ENCODE measurements at places on chromosomes 2 and 18.
A peak's percentile ranks its signal among the peaks of the same experiment; 100 is the strongest.

- DNase-seq = no peak
Measured at GRCh38 chr2:145253492-145253891, 733.6 kb upstream of the ZEB2 start.

DNA sequence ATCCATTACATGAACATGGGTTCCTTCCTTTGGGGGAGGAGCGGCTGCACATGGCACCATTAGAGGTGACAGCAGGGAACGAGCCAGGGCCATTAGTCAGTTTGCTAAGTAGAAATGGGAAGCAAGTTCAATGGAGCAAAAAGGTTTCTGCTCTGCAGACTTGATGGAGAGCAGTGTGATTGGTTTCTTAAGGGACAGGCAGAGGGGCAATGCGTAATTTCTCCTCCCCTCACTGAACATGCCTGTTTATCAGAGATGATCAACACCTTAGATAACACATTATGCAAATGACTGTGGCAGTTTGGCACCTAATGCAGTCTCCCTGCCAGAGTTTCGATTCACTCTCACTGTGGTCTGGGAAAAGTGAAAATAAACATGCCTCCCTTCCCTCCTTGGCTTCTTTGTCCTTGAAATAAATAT, 414.5 kb downstream of the STK39 start:
- no peak for DNase-seq

- DNase-seq = no peak
Measured at GRCh38 chr18:51824746-51825145, 515.3 kb upstream of the DCC start.

DNA sequence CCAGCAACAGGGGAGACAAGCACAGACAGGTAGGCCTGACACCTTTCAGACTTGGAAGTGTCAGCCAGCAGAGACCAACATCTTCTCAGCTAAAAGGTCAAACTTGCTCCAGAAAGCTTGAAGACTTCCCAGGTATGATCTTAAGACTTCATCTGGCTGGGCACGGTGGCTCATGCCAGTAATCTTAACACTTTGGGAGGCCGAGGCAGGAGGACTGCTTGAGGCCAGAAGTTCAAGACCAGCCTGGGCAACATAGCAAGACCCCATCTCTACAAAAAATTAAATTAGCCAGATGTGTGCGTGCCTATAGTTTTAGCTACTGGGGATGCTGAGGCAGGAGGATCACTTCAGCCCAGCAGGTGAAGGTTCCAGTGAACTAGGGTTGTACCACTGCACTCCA, 39.0 kb upstream of the SPRED2 start:
- no peak for DNase-seq

- DNase-seq = no peak
Measured at GRCh38 chr2:232329716-232330067, 48.9 kb upstream of the ALPP start.

GRCh38 chr2:52532956-52533355, 1234.6 kb upstream of the CHAC2 start:
- no peak for DNase-seq

GRCh38 chr2:196376984-196377877, 205.9 kb upstream of the STK17B start:
- peak; percentile 57 for DNase-seq

GRCh38 chr2:2656115-2657011, 325.3 kb upstream of the MYT1L start:
- DNase-seq = no peak

- no peak for DNase-seq
Measured at GRCh38 chr18:37435996-37436395, 129.6 kb downstream of the CELF4 start.

DNA sequence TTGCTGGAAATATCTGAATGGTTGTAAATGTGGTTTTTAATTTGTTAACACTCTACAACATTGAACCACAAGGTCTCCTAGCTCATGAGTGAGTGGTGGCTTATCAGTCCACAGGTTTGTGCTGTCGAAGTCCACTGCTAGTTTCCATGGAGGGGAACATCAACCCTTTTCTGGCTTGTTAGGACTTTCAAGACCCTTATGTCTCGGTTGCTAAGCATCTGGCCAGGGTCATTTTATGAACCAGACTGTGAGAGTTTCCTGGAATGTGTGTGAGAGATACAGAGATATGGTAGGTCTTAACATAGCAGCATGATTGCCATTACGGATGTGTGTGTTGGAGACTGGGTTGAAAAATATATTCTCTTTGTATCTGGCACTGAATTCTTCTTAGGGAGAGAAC, 36.9 kb downstream of the KCNE4 start:
- no peak for DNase-seq

DNA sequence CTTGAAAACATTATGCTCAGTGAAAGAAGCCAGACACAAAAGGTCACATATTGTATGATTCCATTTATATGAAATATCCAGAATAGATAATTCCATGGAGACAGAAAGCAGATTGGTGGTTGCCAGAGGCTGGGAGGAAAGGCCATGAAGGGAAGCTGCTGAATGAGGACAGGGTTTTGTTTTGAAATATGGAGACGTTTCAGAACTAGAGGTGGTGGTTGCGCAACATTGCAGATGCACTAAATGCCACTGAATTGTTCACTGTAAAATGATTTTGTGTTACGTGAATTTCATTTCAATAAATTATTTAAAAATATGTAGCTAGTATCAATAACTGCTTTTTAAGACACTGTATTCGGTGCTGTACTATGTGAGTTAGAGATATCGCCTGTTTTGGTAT, 101.7 kb upstream of the ZNF236 start:
- DNase-seq = peak; percentile 12

DNA sequence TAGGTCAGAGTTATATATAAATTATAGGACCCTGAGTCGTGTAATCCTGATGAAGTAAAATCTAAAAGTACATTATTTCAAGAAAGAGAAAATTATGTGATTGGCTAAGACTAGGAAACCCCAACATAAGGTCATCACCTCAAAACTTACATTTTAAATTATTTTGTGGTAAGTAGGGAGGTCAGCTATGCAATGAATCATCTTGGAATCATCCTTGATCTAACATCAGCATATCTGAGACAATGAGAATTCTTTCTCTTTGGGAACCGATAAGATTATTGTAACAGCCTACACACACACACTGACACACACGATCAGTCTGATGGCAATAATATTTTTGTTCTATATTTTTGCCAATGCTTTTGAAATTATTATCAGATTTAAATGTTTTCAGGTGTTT, 904.8 kb upstream of the CHAC2 start:
- DNase-seq = peak; percentile 54

- DNase-seq = no peak
Measured at GRCh38 chr2:75018162-75018561, 59.7 kb downstream of the POLE4 start.

DNA sequence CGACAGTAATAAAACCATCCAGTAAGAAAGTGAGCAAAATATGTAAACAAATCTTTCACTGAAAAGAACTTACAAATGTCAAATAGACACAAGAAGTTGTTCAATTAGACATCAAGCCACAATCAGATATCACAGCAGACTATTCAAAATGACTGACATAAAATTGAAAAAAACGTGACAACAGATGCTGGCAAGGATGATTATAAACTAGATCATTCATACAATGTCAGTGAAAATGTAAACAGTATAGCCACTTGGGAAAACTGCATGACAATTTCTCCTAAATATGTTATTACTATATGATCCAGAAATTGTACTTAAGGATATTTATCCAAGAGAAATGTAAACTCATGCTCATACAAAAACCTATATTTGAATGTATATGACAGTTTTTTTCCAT, 609.4 kb upstream of the CNTNAP5 start:
- DNase-seq = no peak

DNA sequence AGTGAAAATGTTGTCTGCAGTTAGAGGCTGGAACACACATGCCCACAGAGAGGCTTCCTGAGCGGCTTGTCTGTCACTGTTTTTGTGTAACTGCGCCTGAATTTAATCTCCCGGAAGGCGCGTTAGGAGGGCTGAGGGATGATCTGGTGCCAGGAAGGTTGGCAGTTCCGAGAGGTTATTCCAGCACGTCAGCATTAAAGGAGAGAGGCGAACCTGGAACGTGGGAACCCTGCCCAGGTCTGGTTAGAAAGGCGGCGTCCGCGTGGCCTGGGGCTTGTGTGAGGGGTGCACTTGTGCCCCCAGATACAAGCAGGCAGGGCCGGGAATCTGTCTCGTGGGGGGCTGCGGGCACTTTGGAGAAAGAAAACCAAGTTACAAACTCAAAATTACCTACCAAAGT, 75.3 kb downstream of the NFATC1 start:
- no peak for DNase-seq

DNA sequence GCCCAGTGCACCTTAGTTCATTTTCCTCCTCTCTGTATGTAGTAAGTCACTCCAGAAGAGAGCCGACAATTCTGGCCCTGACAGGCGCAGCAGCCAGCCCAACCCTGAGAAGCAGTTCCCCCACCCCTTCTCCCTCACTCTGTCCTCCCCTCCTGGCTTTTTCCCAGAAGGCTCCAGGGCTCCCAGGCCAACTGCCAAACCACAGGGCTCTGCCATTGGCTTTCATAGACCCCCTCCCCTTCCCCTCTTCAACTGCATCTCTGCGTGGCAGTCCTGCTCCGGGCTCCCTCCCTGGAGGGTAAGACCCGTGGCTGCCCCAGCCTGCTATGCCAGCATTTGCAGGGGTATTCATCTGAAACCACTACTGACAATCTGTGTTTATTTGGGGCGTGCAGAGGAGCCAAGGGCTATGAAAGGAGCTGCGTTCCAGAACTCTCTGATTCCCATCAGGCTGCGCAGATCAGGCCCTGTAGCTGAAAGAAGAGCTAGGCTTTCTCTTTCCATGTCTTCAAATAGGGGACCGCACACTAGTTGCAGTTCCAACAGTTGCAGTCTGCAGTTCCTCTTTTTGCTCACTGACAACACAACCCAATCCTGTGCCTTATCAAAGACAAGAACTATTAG, 388.6 kb upstream of the TNP1 start:
- DNase-seq = no peak

- peak; percentile 71 for DNase-seq
Measured at GRCh38 chr2:219352448-219353023, 20.0 kb upstream of the RESP18 start.

DNA sequence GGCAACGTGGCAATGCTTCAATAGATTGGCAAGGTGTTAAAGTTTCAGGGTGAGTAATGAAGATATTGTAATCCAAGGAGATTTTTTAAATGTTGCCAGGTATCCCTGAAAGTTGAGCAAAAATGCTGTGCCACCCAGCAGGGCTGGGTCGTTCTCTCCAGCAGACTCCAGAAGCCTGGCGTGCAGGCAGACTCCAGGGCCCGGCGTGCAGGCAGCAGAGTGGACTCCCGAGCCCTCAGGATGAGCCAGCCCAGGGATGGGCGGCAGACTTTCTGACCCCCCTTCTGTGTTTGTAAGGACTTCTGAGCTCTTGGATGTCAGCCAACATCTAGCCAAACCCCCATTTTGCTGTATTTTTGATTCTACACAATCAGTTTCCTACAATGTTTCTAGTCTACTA, 289.1 kb downstream of the ZNF516 start:
- no peak for DNase-seq

DNA sequence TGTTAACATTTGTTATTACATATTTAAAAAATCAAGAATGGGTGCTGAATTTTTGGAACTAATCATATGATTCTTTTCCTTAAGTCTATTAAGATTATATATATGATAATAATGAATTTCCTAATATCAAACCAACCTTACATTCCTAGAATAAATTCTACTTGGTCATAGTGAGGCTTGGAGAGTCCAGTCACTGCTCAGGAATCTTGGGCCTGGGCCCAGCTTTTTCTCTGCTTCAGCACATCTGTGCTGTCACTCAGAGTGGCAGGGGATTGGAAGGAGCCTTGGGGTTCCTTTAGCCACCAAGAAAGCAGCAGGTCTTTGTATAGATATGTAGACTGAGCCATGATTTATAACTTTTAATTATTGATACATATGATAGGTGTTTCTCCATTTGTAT, 19.9 kb upstream of the ZAP70 start:
- peak; percentile 19 for DNase-seq

GRCh38 chr2:237091779-237092436, 6.2 kb downstream of the COPS8 start:
- peak; percentile 90 for DNase-seq

DNA sequence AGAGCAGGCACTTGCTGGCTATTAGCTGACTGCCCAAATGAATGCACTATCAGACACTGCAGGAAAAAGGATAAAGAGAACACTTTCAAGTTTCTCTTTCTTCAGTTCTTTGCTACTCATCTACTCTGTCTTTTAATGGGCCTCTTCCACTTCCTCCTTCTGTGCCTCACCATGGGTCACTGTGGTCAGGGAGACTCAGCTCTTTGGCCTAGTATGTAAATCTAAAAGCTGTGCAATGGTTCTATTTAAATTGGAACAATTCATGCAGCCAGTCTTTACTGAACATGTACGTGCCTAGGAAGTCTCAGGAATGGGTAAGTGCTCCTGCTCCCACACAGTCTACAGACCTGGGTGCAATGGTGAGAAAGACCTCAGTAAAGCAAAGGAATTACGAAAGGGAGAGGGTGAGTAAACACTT, 79.1 kb upstream of the DNMT3A start:
- no peak for DNase-seq

- DNase-seq = peak; percentile 92
Measured at GRCh38 chr2:237581751-237582746, 8.5 kb downstream of the RAB17 start.

GRCh38 chr2:63051795-63052333, 1.2 kb downstream of the OTX1 start:
- DNase-seq = no peak

DNA sequence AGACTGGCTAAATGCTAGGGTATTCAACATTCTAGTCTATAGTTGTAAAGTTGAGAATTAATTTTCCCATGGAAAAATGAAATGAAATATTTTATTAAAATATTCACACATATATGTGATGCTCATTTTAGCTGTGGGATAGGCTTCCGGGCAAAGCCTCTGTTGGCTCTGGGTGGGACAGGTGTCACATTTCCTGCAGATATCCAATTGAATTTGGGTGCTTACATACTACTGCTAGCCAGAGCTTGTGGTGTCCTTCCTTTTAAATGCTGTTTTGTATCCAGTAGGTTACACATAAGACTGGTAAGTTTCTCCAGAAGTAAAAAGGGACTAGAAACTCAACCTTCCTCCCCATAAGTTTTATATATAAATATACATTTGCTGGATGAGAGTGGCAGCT, 73.8 kb downstream of the RPRM start:
- no peak for DNase-seq

GRCh38 chr2:74858281-74858680, 24.4 kb downstream of the HK2 start:
- DNase-seq = no peak

GRCh38 chr2:69774984-69775982, 33.3 kb downstream of the ANXA4 start:
- DNase-seq = peak; percentile 18
